ENCODE measurements at places on chromosomes 16 and 17. TPM values are rescaled to one million over a fixed set of nuclear protein-coding genes. Genes with fewer than 3 reads are reported as not detected.

The B4GALNT2 gene
- total RNA-seq = not detected

The NACA2 gene
- total RNA-seq = not detected

The LRRC46 gene
- total RNA-seq = not detected

The C16orf46 gene
- 1.3 TPM for total RNA-seq

The CLEC18B gene
- 1.4 TPM for total RNA-seq

The MAF gene
- total RNA-seq = 20.0 TPM

The KRT15 gene
- 0.68 TPM for total RNA-seq

The C16orf74 gene
- not detected for total RNA-seq

The KRT35 gene
- total RNA-seq = not detected

The CCL16 gene
- not detected for total RNA-seq

GRCh38 chr17:39622380-39623006 lies 4.3 kb upstream of the PPP1R1B start:
- DNase-seq = no peak

DNA sequence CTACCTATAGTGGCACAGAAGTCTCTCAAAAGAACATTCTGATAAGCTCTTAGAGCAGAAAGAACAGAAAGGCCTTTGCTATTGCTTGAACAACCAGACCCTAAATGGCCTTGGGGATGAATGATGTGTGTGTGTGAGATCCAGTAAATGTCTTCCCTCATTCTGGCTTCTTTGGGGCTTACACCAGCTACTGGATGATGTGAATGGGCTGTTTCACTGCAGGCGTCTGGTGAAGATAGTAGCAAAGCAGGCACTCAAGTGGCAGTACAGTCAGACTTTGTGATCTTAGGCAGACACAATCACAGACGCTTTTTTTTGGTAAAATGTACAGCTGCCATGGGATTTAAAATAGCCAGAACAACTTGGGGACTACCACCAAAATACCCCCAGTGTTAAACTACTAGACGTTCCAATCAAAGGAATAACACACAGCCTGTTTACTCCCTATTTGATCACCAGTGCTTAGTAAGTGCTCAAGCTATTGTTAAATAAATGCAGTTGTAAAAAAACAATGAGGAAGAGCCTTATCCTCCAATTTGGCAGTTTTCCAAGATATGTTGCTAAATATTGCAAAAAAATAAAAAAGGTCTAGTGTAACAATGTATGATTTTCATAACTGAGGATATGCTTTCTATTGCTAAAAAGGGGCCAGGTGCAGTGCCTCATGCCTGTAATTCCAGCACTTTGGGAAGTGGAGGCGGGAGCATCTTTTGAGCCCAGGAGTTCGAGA lies 17.9 kb downstream of the NDUFAB1 start:
- no peak for DNase-seq

GRCh38 chr16:69481901-69482341 lies 57.5 kb downstream of the CYB5B start:
- peak; percentile 49 for DNase-seq

DNA sequence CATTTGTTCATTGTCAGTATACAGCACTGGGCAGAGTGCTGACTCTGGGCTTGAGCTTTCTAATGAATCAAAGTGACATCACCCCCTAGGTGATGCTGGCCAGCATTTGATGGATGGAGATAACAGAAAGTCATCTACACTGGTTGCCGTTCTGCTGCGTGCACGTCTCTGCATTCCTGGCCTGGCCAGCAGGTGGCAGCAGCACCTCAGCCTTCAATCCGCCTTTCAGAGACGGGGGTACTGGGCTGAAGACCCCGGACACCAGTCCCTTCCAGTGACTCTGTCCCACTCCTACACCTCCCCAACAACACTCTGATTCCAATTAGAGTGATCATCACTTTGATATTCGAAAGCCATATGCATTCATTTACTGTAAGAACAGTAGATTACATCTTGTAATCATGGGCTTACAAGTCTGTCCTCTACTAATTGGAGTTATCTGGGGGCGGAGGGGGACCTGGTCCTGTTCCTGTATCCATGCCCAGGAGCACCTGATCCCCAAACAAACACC lies 6.0 kb downstream of the CPSF4L start:
- DNase-seq = no peak

- DNase-seq = no peak
Observed at GRCh38 chr17:1203111-1203966, 23.6 kb upstream of the ABR start.

DNA sequence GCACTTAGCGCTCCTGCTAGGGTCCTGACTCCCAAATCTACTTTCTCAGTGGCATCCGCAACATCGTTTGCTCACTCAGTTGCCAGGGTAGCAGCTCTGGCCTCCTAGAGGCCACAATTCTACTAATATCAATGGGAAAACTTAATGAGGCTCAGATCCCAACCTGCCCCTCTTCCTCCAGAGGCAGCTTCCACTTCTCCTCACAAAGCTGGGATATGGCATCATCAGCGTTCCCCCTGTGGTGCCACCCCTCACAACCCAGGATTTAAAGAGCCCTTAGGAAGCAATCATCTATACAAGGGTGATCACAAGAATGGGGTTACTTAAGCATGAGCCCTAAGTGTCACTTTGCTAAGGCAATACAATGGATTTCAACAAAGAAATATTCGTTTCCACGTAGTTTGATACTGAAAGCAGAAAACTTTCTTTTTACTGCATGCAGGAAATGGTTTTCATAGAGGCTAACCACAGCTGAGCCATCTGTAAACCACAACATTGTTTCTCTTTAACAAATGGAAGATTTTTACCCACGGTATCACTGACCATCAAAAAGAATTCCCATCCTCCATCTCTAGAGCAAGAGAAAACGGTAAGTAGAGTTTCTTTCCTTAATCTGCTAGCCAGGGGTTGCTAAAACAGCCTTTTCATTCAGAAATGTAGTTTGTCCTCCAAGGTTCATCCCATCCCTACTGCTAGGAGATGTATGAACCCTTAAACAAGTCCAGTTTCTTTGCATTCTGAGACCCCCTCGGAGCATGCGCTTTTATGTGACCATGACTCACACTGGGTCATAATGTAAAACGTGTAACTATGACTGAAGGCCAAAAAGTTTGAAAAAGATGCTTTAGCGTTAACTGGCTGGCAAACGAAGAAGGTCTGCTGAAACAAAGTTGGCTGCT lies 68.3 kb upstream of the BCAR1 start:
- DNase-seq = no peak

- DNase-seq = no peak
Observed at GRCh38 chr17:48579760-48580554, 1.8 kb upstream of the HOXB4 start.

GRCh38 chr16:87344931-87345631 lies 27.9 kb upstream of the C16orf95 start:
- DNase-seq = no peak

DNA sequence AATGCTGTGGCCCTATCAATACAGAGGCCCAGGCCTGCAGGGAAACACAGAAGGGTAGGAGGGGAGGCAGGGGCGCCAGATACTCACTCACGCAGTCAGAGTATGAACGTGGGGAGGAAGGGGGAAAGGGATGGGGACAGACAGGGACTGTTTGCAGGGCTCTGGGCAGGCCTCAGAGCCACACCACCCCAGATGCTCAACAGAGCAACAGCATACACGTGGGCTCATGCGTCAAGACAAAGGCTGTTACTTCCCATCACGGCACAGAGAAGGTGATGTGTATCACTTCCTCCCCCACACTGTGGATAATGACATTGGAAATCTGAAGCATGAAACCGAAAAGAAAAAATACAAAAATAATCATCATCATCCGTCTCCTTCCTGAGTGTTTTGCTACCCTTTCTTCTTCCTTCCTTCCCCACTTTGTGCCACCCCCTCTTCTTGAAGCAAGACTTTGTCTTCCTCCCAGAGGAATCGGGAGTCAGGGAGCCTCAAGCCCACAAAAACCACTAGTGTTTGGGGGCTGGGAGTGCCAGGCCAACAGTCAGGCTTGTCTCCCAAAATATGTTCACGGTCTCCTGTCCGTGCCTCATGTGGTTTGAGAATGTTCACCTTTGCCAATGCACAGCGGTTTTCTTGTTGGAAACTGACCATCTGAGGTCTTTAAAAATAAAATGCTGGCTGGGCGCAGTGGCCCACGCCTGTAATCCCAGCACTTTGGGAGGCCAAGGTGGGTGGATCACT lies 20.1 kb downstream of the SLC39A11 start:
- DNase-seq = no peak

- DNase-seq = no peak
Observed at GRCh38 chr17:28526381-28526780, 20.2 kb downstream of the FOXN1 start.

GRCh38 chr17:35286120-35286781 lies 43.4 kb downstream of the SLFN5 start:
- DNase-seq = no peak

GRCh38 chr17:6702567-6703215 lies 10.5 kb downstream of the SLC13A5 start:
- DNase-seq = no peak

DNA sequence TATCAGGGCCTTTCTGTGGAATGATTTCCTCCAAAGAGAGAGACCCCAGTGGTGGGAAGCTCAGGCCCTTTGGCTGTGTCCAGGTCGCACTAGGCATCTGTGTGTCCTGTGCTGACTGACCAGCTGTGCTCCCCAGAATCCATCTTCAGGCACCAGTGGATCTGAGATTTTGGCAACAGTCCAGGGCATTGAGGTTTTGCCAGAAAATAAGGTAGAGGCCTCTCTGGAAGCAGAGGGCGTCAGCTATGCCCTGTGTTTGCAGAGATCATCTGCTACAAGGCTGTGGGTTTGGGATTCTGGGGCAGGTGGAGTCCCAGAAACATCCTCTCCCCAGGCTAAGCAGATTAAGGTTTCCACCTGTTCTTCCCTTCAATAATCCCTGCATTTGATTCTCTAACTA lies 57.5 kb upstream of the TOB1 start:
- no peak for DNase-seq

GRCh38 chr17:2266045-2266864 lies 37.3 kb downstream of the SMG6 start:
- DNase-seq = no peak

GRCh38 chr16:68289621-68290329 lies 21.0 kb downstream of the SLC7A6OS start:
- DNase-seq = no peak

DNA sequence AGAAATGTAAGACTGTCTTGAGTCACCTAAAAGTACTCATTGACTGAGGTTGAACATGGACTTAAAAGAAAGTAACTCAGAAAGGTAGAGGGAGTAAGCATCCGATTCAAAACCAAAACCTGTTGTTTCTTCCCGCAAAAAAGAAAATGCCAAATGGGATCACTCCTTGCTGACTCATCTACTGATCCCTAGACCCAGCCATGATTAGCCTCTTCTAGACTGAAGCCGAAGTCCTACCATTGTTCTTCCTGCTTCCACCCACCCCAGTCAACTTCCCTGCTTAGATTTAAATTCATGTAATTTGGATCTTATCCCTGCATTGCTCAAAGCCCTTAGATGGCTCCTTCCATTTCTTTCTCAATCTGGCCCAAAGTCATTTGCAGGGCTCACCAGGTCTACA lies 760.5 kb upstream of the SOX9 start:
- no peak for DNase-seq

- DNase-seq = no peak
Observed at GRCh38 chr17:50995668-50996067, 125.0 kb downstream of the SPAG9 start.

DNA sequence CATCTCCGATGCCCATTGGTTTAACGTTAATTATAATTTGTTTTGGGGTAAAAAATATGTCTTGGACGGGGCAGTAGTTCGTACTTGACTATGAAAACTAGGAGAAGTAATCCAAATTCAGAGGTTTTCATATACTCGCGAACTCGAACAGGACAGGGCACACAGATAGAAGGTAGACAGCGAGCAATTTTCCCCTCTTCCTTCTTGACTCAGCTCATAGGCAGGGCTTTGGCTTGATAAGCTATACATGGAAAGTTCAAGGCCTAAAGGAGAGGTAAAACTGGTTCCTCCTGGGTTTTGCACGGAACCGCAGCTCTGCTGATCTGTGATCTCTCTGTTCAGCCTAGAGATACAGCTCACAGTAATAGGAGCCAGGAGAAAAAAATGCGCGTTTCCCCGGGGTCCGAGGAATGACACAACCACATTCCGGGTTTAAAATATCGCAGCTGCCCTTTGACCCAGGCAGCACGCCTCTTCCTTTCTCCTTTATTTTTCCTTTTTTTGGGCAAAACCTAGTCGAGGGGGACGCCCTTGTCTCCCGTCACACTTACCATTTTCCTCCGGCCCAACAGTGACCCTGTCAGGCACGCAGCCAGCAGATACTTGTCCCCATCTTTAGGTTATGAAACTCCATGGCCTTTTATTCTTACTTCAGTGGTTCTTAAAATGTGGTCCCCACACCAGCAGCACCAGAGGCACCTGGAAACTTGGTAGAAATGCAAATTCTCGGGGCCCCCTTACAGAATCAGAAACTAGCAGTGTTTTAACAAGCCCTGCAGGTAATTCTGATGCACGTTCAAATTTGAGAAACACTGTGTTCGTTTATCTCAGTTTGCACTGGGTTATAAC lies 1.7 kb upstream of the LASP1 start:
- DNase-seq = no peak

- DNase-seq = no peak
Observed at GRCh38 chr16:69311533-69312387, 610 bp downstream of the VPS4A start.

- DNase-seq = no peak
Observed at GRCh38 chr16:907361-907760, 63.4 kb downstream of the LMF1 start.

DNA sequence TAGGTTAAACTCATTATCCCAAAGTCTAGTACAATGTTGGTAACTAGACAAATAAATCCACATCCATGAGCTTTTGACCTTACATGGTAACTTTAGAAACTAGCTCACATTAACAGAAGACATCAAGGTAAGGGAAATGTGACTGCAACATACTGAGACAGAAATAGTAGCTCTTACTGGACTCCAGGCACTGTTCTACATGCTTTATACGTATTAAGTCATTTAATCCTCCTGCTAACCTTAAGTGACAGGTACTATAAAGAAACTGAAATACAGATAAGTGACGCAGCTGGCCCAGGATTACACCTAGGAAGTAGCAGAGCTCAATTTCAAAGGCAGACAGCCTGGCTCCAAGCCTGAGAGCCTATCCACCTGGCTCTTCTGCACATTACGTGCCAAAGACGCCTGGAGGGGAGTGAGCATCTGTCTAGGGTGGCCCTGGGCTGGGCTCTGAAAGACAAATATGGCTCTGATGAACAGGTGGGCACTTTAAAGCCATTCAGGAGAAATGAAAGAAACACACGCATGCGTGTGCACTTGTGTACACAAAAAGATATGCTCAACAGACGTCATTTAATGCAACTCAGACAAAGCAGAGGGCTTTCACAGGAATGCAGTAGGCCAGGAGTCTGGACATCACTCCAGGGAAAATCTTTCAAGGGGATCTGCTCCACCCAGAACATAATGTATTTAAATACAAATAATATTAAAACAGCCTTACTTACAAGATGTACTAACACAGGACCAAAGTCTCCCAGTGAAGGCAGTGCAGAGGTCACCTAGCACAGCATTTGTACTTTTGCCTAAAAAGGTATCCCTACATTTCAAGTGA lies 4.4 kb downstream of the ZC3H7A start:
- DNase-seq = no peak

Measured in thoracic aorta (tissue), 2 donors.